Activated CD4-positive, alpha-beta memory T cell treated with anti-CD3 and anti-CD28 coated beads for 36 hours (primary cell): ENCODE measurements at places on chromosomes 1 and 21. TPM values are rescaled to one million over a fixed set of nuclear protein-coding genes. Genes with fewer than 3 reads are reported as not detected.

- peak; percentile 25 for DNase-seq
Measured at GRCh38 chr1:245156736-245157505, 2.1 kb downstream of the KIF26B start.

DNA sequence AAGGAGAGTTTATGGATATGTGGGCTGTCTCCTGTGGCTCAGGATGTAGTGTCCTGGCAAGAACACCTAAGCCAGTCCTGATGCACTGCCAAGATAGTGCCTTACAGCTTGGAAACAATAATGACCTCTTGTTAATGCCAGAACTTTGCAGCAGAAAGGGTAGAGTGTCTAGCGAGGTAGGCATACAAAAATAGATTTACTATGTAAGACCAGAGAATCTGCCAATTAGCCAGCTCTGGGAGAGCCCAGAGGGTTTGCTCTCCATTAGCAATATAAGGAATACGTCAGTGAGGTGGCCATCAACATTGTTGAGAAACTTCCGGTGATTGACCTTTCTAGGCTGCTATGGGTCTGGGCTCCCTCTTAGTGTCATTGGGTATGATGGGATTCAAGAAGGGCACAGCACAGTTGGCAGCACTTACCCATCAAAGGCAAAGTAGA, 178.5 kb upstream of the GALNT2 start:
- DNase-seq = no peak

GRCh38 chr1:99676876-99677275, 31.0 kb downstream of the PALMD start:
- DNase-seq = no peak

GRCh38 chr1:214623430-214623829, 20.4 kb downstream of the CENPF start:
- DNase-seq = no peak

- no peak for DNase-seq
Measured at GRCh38 chr1:151693057-151693651, 23.4 kb downstream of the CELF3 start.

The TPTE gene
- total RNA-seq = not detected

The CASQ2 gene
- not detected for total RNA-seq
